SK-N-DZ (cell line): ENCODE measurements at places on chromosomes 7 and 10.

GRCh38 chr10:86943316-86944030, 13.9 kb downstream of the MMRN2 start:
- DNase-seq = no peak

DNA sequence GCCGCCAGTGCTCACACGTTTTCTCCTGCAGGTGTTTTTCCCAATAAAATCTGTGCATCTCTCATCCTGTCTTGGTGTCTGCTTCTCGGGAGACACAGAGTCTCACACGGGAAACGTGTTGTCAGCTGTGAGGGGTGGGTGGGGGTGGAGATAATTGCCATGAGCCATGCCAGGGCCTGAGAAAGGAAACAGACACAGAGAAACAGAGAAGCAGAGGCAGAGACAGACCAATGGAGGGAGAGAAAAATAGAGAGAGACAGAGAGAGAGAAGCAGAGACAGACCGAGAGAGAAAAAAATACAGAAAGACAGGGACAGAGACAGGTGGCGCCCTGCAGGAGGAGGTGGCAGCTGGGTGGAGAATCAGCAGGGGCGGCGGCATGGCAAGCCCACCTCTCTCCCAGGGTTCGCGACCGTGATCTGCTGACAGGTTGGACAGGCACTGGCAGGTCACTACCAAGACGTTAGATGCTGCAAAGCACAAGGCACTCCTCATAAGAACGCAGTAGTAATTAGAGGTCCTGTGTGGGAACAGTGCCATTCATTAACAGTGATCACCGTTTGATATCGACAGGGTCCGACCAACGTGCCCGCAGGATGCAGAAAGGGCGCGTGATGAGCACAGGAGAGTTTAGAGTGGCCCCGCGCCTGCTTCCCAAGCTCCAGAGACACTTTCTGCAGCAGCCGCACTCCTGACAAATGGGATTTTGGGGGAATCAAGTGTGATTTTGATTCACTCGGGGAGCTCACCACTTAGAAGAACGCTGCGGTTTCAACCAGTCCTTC, 70.5 kb upstream of the INSIG1 start:
- no peak for DNase-seq

DNA sequence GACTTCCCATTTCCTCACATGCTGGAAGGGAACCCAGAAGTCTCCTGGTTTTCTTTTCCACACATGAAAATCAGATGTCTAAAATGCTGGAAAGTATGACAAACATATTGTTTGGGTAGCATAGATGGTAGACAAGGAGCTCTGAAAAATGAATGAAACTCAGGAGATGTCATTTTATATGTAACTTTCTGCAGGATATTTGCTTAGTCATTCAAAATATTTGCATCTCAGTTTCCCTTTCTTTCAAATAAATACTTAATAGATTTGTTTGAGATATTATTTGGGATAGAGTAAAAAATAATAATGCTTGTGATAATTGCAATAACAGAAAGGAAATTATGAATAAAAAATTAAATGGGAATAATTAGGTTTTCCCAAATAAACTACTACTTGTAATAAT, 298.9 kb upstream of the ADARB2 start:
- no peak for DNase-seq

DNA sequence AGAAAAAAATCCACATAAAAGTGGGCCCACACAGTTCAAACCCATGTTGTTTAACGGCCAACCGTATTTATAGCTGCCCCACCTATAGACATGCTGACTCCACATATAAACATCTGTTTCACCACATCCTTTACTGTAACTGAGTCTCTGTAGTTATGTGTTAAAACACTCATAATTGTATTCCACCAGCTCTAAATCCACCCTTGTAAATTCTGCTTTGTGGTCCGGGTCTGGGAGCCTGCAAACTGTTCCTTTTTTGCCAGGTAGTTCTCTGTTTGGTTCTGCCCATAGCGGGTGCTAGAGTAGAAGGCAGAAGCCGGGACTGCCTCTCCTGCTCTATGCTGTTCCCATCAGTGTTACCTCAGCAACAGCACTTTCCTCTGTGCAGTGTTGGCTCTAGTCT, 20.2 kb upstream of the FHIP2A start:
- no peak for DNase-seq

- DNase-seq = no peak
Observed at GRCh38 chr10:43610636-43611035, 4.4 kb downstream of the ZNF485 start.

- DNase-seq = no peak
Observed at GRCh38 chr7:73936967-73937366, 76.0 kb downstream of the TMEM270 start.

- no peak for DNase-seq
Observed at GRCh38 chr10:89684604-89685003, 16.8 kb upstream of the KIF20B start.

- no peak for DNase-seq
Observed at GRCh38 chr7:133060004-133060403, 21.9 kb downstream of the CHCHD3 start.

GRCh38 chr7:2373124-2373556, 18.5 kb downstream of the EIF3B start:
- DNase-seq = no peak

- DNase-seq = no peak
Observed at GRCh38 chr10:33798754-33799153, 464.3 kb upstream of the NRP1 start.

DNA sequence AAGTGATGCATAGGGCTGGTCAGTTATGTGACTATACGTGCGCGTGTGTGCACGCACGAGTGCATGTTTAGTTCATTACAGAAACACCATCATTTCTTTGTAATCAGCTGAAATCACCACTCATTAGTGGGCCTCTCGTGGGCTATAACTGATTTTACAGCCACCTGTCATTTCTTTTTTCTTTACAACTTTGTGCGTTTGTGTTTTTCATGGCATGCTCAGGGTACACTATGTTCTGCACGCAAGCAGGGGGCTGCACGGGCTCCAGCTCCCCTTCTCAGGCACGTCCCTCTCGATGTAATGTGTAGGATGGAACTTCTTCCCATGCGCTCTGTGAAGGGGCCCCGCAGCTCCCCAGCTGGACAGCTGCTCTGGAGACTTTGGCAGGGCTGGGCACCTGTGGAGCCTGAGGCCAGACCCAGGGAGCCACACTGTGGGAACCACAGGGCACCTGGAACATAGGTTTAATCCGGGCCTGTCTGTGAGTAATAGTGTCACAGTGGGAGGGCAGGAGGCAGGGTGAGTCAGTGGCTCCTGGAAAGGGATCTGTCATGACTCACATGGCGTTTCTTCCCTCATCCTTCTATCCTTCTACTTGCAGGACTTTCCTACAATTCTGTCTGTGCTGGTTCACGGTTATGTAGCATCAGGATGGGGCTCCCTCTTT, 4.9 kb downstream of the GCK start:
- no peak for DNase-seq

- DNase-seq = no peak
Observed at GRCh38 chr10:71213761-71214440, 1.5 kb downstream of the UNC5B start.

DNA sequence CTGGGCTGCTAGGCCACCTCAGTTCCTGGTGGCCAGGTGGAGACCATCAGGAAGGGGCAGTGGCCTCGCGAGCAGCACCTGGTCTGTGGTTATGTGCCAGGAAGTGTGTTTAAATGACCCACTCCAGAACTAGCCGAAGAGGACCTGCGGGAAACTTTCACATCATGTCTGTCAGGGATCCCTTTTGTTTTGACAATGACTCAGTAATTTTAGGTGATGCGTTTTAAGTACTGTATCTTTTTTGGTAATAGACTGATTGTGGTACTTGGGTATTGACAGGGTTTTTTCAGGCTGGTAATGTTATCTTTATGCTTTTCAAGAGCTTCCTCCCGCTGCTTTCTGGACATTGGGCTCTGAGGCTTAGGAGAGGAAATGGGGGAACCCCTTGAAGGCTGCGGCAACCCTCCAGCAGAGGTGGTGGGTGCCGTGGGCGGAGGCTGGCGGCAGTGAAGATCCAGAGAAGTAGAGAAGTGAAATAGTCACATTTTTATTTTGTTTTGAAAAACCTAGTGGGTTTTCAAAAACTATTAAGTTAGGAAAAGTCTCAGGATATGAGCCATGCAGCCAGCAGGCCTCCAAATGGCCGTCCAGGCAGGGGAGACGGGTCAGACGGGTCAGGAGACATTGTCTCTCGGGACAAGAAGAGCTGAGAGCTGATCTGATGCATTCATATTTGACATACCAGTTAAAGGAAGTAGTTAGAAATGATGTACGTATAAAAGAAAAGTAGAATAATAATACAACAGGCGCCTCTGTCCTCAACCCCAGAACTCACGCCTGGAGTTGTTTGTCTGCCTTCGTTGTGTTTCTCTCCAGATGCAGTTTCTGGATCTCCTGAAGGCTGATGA, 27.7 kb downstream of the PPP2R2D start:
- DNase-seq = no peak

DNA sequence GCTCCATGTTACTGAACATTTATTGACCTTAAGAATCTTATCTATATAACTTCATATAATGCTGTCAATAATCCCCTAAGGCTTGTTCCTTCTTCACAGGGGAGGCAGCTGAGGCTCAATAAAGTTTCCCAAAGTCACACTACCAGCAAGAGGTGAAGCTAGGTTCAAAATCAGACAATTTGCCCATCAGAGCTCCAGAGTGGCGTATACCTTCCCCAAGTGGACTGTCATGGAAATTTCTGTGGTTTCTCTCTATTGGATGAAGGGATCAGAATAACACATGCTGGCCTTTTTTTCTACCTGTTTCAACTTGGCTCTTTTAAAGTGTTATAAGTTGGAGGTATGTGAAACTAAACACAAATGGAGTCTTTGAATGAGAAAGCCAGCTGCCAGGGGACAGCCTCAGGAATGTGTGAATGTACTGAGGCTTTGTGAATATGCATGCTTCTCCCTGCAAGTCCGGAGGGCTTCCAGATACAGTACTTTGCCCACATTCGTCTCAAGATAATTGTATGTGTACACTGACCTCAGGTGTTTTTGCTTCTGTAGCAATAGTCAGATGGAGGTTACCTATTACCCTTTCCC, 656.3 kb upstream of the CELF2 start:
- DNase-seq = no peak

GRCh38 chr10:69703256-69703655, 73.2 kb downstream of the FAM241B start:
- no peak for DNase-seq

DNA sequence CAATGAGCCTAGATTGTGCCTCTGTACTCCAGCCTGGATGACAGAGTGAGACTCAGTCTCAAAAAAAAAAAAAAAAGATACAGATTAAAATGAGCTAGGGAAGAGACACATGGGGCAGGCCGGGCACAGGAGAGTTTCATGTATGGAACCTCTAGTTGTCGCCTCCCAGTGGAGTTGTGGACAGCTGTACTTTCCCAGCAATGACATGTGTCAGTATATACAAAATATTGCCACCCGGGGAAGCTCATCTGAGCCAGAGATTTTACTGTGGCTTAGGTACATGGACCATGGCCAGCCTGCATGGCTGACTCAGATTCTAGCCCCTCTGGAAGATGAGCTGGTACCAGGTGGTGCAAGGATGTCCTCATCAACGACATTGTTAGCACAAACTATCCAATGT, 87.4 kb downstream of the COL26A1 start:
- DNase-seq = no peak

DNA sequence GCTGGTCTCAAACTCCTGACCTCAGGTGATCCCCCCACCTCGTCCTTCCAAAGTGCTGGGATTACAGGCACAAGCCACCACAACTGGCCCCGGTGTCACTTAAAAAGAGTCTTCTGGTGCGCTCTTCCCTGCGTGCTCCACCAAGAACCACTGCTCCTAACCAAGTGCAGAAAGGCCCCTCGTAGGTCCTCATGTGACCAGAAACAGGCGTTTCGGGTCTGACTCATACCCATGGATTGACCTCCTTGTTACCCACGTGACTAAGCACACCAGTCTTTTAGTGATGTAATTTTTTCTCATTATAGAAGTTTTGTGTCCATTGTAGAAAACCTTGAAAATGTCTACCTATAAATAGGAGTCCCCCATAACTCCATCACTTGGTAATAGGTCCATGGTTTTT, 13.9 kb downstream of the FKBP6 start:
- no peak for DNase-seq

- DNase-seq = no peak
Observed at GRCh38 chr7:140876519-140877248, 48.0 kb downstream of the BRAF start.

DNA sequence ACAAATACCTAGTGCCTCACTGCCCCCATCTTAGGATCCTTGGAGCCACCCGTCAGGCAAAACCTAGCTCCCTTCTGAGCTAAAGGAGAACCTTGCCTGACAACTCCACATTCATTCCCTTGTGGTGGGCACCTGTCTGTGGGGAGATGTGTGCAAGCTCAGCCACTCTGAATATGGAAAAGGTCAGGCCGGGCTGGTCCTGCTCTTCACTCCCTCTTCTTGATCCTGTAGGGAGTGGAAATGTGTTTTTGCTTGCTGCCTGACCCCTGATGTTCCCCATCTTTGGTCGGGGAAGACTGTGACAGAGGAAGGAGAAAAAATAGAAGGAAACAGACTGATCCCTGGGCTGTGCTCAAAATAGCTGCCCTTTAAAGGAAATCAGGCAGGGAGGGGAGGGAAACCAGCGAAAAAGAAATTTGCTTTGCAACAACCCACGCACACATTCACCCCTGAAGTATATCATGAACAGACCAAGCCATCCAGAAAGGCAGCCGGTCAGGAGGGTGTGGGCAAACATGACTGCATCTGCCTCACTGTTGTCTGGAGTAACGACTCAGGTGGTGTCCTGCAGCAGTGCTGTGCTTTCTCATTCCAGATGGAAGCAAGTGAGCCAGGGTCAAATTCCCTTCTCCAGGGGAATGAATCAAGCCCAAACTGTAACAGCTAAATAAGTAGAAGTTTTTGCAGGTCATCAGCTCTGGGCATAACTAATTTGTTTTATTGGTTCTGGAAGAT, 74.0 kb downstream of the SCRN1 start:
- DNase-seq = no peak

DNA sequence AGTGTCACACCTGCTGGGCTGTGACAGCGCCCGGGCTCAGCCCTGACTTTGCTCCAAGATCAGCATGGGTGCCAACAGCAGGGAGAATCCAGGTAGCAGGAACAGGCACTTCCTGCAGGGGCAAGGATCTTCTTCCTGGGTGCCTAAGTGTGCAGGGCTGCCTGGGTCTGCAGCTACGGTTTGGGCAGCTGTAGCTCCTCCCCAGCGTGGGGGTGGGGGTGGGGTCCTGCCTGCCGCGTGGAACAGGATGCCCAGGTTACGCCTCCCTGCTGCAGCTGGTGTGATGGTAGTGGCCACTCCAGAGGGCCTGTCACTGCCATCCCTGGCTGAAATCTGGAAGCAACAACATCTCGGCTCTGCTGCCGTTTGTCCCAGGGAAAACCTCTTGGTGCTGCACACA, 269.3 kb downstream of the DNAJB6 start:
- no peak for DNase-seq

- DNase-seq = no peak
Observed at GRCh38 chr7:72286519-72286918, 125.6 kb downstream of the CALN1 start.

DNA sequence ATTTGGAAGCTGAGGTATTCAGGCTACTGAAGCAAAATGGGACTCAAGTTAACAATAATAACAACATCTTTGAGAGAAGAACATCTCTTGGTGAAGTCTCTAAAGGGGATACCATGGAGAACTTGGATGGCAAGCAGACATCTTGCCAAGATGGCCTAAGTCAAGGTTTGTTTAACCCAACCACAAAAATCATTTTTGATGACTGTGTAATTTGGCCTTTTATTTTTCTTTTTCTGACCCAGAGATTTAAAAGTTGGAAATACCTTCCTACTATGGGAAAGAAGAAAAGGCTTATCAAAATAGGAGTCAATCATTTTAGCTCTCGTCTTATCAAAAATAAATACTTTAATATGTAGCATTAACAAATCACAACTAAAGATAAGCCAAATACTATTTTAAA, 72.4 kb downstream of the PON1 start:
- DNase-seq = no peak
